ENCODE measurements at places on chromosomes 11 and 22.

GRCh38 chr11:73266646-73267020 lies 5.5 kb upstream of the P2RY6 start:
- no peak for DNase-seq

- DNase-seq, result no peak
Measured at GRCh38 chr11:70145071-70145470, 58.0 kb upstream of the FADD start.

- DNase-seq, result no peak
Measured at GRCh38 chr22:36864454-36865215, 3.8 kb downstream of the NCF4 start.

GRCh38 chr11:7484131-7484530 lies 1.2 kb upstream of the OLFML1 start:
- no peak for DNase-seq

- no peak for DNase-seq
Measured at GRCh38 chr22:24845041-24845898, 39.3 kb downstream of the SGSM1 start.

GRCh38 chr11:17244046-17244445 lies 32.5 kb upstream of the NUCB2 start:
- DNase-seq, result no peak

DNA sequence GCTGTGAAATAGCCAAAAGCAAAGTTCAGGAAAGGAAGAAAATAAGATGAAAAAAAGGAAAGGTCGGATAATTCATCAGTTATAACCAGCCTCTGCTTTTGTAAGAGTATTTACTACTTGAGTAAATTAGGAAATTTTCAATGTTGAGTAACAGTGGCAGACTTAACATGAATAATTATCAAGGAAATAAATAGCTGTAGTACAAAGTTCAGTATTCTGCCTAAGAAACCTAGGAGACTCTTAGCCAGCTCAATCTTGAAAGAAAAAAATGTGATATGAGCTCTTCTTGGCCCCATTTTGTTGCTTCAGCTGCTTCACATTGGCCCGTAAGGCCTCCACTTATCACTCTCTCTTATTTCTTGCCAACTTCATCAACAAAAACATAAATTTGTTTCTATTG lies 17.0 kb upstream of the DNAJB7 start:
- DNase-seq, result no peak

DNA sequence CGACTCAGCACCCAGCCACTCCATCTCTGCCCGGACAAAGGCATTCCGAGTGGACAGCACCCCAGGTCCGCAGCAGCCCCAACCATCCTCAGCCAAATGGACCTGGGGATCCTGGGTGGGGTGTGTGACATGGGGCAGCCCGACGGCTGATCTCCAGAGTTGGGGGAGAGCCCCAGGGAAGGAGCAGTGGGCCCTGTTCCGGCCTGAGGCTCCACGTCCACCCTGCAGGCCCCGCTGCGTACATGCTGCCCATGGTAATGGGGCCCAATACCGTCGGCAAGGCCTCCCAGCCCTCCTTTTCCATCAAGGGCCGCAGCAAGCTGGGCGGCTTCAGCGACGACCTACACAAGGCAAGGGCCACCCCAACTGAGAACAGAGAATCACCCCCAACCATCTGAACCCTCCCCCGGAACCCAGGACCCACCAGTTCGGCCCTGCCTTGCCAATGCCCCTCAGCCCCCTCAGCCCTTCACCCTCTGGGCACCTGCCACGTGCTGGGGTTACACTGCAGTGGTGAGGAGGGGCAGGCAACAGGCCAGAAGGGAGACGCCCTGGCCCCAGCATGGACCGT lies 5.4 kb downstream of the SCGB1C1 start:
- no peak for DNase-seq

DNA sequence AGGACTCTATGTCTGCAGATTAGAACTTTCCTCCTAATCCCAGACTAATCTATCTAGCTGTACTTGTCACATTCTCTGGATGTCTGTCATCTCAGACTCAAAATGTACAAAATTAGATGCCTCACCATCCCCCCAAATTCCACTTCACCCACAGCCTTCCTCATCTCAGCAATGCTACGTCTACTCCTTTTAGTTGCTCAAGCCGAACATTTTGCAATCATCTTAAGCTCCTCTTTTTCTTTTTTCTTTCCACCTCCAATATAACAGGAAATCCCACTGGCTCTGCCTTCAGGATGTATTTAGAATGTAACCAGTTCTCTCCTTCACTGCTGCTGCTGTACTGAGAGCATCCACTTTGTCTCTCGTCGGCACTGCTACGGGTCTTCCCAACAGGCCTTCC lies 1091.8 kb downstream of the TBC1D22A start:
- no peak for DNase-seq

DNA sequence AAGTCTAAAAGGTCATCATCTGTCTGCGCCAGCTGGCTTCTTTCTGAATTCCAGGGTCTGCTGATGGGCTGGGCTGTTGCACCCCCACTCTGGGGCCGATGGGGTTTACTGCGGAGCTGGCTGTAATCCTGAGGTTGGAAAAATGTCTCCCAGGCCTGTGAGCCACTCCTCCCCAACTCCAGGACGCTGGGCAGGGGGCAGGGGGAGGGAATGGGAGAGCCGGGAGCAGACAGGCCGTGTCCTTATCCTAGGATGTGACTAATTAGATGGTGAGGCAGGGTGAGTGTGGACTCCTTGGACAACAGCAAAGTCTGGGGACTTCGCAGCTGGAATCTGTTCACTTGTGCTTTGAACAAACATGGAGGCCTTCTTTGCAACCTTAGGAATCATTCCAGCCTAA lies 48.7 kb downstream of the LRRC32 start:
- no peak for DNase-seq

DNA sequence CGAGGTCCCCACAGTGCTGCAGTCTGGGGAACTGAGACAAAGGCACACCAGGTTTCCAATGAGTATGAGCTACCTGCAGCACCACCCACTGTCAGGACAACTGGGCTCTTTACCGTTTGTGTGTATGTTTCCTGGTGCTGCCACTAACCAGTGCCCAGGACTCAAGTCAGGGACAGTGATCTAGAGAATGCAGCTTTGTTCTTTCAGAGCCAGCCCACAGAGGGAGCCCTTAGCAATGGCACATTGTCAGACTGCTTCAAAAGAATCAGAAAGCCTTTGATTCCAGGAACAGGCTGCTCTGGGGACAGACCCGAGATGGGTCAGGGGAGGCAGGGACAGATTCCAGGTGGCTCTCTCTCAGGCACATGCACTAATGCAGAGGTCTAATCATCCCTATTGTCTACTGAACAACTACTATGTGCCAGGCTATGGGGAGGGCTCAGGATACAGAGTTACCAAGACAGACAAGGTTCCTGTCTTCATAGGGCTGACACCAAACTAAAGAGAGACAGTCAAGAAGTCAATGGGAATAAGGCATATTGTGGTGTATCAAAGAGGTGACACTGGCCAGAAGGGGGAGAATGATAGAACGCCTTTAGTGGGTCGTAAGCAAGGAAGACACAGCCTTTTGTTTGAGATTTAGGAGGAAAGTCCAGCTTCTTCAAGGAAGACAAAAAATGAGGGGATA lies 103.7 kb downstream of the VPREB1 start:
- DNase-seq, result no peak

DNA sequence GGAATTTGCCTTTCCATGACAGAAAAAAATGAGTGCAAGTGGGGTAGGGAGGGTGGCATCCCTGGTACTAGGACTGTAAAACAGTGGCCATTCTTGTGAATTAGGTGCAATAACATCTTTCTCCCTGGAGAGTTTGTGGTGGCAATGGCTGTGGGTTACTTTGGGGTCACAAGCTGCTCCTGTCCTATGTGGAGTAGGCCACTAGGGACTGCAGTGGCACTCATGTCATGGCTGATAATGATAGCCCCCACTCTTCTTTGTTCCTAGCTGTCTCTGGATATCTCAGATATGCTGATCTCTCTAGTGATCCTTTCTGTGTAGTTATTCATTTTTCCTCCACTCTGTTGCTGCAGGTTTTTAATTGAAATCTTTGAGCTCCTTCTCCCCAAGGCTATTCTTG lies 270.5 kb upstream of the CHORDC1 start:
- DNase-seq, result no peak

DNA sequence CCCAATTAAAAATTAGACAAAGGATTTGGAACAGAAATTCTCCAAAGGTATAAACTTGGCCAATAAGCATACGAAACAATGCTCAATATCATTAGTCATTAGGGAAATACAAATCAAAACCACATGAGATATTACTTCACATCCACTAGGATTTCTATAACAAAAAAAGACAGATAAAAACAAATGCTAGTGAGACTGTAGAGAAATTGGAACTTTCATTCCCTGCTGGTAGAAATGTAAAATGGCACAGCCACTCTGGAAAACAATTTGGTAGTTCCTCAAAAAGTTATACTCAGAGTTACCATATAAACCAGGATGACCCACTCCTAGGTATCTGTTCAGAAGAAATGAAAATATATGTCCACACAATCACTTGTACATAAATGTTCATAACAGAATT lies 71.6 kb downstream of the RPL27A start:
- DNase-seq, result no peak

- DNase-seq, result no peak
Measured at GRCh38 chr11:106464728-106465127, 387.3 kb downstream of the AASDHPPT start.

GRCh38 chr11:112156956-112157766 lies 6.7 kb downstream of the IL18 start:
- no peak for DNase-seq

DNA sequence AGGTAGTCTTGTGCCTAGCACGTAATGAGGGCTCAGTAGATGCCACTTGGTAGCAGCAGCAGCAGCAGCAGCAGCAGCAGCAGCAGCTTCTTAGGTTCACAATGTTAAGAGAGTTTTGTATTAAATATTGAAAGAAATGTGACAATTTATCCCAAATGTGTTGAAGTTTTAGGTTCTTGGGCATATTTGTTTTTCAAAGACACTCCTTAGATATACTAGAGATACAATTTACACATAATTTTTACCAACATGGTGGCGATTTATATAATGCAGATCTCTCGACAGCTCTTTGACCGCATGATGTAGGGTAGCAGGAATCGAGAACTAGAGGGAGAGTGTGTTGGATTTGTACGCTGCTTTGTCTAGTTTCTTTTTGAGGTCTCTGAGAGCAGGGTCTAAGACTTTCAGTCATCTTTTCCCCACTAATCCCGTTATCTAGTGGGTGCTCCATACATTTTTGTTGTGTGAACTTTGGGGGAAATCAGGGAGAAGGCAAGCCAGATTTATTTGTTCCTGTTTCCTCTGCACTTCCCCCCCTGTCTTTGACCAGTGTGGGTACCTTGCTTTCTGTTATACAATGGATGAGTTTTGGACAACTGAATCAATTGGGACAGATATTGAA lies 1.4 kb downstream of the FDX1 start:
- no peak for DNase-seq

- DNase-seq, result no peak
Measured at GRCh38 chr22:19942157-19943081, 801 bp upstream of the TXNRD2 start.

GRCh38 chr11:119680541-119681360 lies 48.2 kb downstream of the NECTIN1 start:
- DNase-seq, result no peak
